ENCODE measurements at places on chromosomes 13 and 19.
A peak's percentile ranks its signal among the peaks of the same experiment; 100 is the strongest.

- DNase-seq: no peak
These were observed 11.5 kb downstream of the MPND start for GRCh38 chr19:4354897-4355296.

- DNase-seq: no peak
These were observed 18.4 kb upstream of the ACOD1 start for GRCh38 chr13:76929851-76930374.

DNA sequence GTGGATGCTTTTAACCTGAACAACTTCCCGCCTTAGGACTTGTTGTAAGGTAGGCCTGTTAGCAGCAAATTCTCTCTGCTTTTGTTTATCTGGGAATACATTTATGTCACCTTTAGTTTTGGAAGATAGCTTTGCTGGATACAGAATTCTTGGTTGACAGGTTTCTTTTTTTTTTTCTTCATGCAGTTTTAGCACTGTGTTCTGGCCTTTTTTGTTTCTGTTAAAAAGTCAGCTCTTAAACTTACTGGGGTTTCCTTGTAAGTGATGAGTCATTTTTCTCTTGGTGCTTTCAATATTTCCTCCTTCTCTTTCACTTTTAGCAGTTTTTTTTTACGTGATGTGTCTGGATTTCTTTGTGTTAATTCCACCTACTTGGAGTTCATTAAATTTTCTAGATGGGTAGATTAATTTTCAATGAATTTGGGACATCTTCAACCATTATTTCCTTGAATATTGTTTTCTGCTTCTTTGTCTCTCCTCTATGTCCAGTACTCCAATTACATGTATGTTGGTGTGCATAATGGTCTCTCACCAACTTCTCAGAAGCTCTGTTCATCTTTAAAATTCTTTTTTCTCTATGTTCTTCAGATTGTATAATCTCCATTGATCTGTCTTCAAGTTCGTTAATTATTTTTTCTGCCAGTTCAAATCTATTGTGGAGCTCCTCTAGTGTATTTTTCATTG lies 188.2 kb upstream of the ZNF536 start:
- DNase-seq: no peak

- no peak for DNase-seq
These were observed 14.2 kb downstream of the TSSK6 start for GRCh38 chr19:19500975-19501644.

GRCh38 chr19:45079063-45079910 lies at the start of gene GEMIN7:
Gene GEMIN7, plus strand, starts transcription at chr19:45079260. Its CDS starts 10,855 bp downstream, at chr19:45090115.
- peak; percentile 88 for DNase-seq

DNA sequence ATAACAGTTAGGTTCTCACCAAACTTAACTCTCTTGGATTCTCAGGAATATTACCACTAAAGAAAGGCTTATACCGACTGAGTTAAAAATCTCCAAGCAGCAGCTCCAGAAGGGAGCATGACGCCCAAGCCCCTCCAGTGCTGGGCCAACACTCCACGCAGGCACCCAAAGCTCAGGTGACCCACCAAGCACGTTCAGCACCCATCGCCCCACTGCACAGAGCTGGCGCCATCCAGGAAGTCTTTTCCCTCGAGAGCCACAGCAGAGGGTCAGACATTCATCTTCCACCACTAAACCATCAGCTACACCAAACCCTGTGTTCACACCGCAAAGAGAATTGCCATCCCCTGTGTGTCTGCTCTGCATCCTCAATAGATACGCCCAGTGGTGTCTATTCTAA lies 65.7 kb downstream of the SOX1 start:
- DNase-seq: no peak

DNA sequence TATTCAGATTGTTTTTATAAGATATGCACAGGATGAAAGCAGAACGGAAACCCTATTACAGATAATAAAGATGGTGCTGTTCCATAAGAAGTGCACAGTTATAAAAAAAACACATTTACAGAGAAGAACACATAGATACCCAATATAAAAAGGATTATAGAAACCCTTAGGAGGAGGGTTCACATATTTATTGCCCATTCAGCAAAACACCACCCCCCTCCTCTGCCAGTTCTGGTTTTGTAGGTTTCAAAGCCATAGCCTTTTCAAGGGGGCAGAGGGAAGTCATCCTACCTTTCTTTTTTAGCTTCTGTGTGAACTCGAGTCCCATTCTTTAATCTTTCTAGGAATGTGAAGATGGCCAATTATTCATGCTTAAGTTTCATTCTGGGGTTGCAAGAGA lies 511.2 kb downstream of the GPC5 start:
- DNase-seq: no peak

DNA sequence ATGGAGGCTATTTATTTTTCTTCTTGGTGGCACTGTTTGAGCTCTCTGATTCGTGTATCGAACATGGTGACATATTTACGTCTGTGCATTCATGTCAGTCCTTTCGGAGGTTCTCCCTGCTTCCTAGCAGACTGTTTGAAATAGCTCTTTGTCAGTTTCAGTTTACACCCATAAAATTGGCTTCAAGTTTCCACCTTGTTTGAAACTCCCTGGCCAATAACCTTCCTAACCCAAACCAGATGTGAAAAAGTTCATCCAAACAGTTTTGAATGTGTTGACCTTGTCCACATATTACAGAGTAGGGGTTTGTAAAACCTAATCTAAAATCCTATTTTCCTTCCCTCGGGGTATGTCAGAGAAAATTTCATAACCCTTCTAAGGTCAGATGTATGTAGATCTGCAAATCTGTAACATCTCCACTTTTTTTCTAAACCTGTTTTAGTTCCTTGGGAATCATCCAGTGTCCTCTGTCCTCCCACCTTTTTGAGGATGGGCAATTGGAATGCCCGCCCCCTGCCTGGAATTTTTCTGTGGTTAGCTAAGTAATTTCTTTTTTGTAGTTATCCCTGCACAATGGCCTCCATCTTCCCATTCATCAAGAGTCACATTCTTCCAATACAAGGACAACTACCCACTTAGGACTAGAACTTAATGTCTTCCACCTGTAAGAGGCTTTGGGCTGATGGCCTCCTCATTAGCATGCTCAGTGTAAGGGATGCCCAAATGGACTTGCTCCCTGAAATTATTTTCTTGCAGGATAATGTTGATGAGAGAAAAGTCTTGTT lies 499.8 kb downstream of the GPC6 start:
- no peak for DNase-seq

- DNase-seq: no peak
These were observed 31.4 kb downstream of the SMAD9 start for GRCh38 chr13:36888645-36889044.

- DNase-seq: no peak
These were observed 191.3 kb upstream of the PCDH9 start for GRCh38 chr13:67421475-67421874.

GRCh38 chr13:74423434-74423833 lies 289.2 kb upstream of the KLF12 start:
- DNase-seq: no peak

DNA sequence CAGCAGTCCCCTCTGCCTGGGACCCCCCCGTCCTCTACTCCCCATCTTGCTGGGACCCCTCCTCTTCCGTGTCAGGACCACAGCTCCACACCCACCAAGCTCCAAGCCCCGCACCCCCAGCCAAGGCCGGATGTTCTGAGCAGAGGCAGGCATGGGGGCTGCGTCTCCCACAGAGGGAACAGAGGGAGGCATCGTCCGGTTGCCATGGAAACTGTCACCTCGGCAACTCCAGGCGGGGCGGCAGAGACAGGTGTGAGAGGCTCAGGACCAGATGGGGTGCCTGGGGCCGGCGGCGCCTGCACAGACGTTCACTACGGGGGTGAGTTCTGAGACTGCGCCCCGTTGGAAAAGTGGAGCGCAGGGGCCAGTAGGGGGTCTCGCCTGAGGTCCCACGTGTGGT lies 5.4 kb downstream of the RNU6-9 start:
- no peak for DNase-seq

- no peak for DNase-seq
These were observed 14.6 kb downstream of the METTL21C start for GRCh38 chr13:102680133-102680717.

- no peak for DNase-seq
These were observed 10.2 kb upstream of the JSRP1 start for GRCh38 chr19:2266183-2266993.

- DNase-seq: no peak
These were observed 29.1 kb downstream of the SIGLEC5 start for GRCh38 chr19:51600940-51601580.

- no peak for DNase-seq
These were observed 101.7 kb downstream of the TNFRSF19 start for GRCh38 chr13:23671897-23672296.

GRCh38 chr13:95918860-95919259 lies 134.3 kb downstream of the UGGT2 start:
- no peak for DNase-seq

- no peak for DNase-seq
These were observed 160.8 kb upstream of the SERP2 start for GRCh38 chr13:44212633-44213396.

- DNase-seq: no peak
These were observed 242.4 kb downstream of the RGCC start for GRCh38 chr13:41699759-41700158.

DNA sequence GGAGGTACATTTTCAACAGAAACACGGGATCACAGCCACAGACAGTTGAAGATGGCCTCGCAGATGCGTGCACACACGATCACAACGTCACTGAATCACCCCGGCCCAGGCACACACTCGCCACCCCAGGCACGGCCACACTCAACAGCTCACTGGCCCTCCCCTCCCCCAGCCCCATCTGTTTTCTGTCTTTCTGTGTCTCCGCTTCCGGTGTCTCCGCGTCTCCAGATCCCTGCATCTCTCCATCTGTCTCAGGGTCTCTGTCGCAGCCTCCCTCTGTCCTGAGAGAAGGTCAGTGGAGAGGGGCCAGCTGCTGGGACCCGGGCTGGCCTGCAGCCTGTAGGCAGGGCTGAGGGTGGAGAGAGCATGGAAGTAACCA lies 3.8 kb upstream of the ATP1A3 start:
- no peak for DNase-seq

DNA sequence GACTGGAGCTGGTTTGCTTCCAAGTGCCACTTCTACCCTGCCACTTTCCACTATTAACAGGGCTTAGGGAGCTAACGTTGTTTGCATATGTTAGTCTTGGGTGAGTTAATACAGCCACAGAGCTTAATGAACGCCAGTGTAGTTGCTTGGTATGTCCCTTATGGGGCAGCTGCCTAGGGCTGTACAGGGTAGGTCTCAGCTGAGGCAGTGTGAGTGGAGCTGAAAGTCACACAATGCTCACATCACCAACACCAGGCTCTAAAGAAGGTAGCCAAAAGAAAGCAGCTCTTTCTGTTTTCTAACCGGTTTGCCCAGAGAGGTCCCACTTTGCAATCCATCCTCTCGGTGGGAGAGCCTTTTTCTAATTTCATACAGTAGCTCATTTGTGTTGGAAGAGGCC lies 186.2 kb downstream of the RGCC start:
- no peak for DNase-seq

- DNase-seq: no peak
These were observed 1253.2 kb upstream of the PRR20A start for GRCh38 chr13:55887561-55887960.

GRCh38 chr13:35473206-35473775 lies 3.2 kb downstream of the MAB21L1 start:
- DNase-seq: no peak

DNA sequence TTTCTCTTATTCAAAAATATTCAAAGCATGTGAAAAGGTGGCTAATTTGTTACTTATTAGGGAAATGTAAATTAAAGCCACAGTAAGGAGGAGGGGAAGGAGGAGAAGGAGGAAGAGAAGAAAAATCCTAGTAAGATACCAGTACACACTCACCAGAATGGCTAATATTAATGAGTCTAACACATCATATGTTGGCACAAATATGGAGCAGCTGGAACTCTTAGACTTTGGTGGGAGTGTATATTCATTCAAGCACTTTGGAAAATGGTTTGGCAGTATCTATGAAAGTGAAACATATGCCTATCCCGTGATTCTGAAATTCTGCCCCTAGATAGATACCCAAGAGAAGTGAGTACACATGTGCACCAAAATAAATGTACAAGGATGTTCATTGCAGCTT lies 38.1 kb upstream of the RGCC start:
- DNase-seq: no peak

- DNase-seq: no peak
These were observed at the start of gene LHB for GRCh38 chr19:49017041-49017665. Gene LHB, minus strand, starts transcription at chr19:49017091. Its CDS starts 10 bp downstream, at chr19:49017081.

GRCh38 chr13:96415831-96416385 lies 326.0 kb downstream of the HS6ST3 start:
- DNase-seq: no peak

GRCh38 chr13:25281193-25281934 lies 5.9 kb downstream of the MTMR6 start:
- DNase-seq: no peak

DNA sequence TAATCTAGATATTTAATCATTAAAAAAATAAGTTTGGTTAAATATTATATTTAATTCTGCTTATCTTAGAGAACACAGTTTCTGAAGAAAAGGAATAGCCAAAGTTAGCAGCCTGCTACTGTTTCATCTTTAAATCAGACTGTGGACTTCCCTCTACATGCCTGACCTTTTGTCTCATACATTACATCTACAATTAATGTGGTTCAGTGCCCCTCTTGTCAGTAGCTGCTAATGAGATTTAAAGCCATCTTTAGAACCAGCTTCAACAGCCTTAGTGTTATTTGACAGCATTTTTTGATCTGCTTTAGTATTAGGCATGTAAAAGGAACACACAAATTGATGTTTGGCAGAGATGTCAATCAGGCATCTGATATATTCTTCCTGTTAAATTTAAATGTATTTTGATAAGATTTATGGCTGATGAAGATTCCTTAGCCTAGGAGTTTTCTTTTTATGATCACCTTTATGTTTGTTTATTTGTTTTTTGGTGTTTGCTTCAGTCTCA lies 1925.8 kb upstream of the PRR20A start:
- no peak for DNase-seq

DNA sequence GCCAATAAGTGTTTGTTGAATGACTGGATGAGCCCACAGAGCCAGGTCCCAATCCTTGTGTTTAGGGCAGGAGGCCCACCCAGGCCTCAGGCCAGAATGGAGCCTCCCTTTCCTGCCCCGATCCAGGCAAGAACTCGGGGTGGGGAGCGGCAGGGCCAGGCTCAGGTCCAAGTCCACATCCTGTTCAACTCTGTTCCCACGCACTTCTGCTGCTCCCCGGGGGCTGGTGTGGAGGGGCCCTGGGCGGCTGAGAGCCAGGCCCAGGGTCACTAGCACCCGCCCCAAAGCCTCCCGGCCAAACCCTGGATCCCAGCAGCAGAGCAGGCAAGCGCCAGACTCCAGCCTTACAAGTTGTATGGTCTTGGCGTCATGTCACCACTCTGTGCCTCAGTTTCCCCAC lies 8.0 kb downstream of the ANGPTL8 start:
- DNase-seq: no peak

Data from HuH-7.5 (cell line).